ENCODE measurements at places on chromosomes 11 and 22.

DNA sequence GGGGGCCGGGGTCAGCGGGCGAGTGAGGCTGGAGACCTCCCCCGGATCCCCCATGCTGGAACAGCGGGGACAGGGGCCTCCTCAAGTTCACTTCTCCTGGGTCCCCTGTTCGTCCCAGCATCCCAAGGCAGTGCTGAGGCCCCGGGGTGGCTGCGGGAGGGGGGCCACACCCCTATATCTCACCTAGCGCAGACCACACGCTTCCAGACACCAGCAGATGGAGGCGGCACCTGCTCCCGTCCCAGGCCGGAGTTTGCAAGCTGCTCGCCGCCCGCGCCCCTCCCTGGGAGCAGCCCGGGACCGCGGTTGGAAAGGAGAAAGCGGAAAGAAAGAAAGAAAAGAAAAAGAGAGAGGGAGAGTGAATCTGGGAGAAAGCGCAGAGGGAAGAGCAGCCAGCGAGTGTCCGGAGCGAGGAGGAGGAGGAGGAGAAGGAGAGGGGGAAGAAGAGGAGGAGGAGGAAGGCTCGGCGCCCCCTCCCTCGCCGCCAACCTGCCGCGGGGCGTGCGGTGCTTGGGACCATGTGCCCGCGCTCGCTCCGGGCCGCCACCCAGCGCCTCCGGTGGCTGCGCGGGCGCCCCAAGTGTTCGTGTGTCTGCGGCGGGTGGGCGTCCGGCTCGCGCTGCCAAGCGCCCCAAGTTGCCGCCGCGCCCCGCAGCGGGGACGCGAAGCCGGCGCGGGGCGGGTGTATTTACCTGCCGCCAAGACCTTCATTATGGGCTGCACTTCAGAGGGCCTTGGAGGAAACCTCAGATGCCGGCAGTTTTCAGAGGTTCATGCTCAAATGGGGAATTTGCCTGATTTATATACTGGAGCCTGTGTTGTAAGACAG, at the start of gene LIF:
LIF (minus strand) TSS at position 775 of the 829 bp plus-strand sequence; CDS start at position 711, 64 bp downstream.
- DNase-seq = no peak

DNA sequence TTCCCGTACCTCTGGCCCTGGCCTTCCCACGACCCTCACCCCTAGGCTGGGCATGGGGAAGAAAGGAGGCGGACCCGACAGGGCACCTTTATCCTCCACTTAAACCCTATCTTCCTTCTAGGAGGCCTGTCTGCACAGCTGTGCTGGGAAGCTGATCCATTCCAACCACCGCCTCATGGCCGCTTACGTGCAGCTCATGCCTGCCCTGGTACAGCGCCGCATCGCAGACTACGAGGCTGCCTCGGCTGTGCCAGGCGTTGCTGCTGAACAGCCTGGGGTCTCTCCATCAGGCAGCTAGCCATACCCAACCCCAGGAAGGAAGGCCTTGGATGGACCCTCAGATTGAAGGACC, 599 bp downstream of the TIMM10B start:
- DNase-seq = no peak

- DNase-seq = no peak
Measured at GRCh38 chr11:70662691-70663098, 264.4 kb downstream of the CTTN start.

DNA sequence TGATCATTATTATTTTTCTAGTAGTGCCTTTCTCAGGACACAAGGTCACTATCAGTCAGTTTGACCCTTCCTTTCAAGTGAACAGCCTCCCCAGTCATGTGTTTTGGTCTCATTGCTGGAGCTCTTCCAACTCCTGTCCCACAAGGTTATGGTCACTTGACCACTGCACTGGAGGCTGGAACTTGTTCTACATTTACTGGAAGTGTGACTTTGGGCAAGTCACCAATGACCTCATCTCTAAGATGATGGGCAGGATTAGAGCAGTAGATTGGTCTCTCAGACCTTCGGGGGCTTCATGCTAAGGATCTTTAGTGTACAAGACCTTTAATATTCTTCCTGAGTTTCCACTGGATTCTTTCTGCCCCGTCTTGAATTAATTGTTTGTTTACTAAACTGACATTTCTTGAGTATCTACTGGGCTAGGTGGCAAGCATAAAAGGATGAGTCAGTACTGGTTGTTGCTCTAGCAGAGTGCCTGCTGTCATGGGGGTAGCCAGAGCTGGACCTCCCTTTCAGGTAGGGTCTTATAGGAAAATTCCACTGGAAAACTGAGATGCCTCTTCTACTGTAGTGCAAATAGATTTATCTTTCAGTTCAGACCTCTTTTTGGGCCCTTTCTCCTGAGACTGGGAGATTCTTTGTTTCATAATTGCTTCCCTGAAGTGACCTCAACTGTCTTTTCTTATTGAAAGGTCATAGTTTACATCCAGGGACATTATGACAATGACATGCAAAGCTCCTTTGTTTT, 106.8 kb downstream of the GRAMD1B start:
- DNase-seq = no peak

DNA sequence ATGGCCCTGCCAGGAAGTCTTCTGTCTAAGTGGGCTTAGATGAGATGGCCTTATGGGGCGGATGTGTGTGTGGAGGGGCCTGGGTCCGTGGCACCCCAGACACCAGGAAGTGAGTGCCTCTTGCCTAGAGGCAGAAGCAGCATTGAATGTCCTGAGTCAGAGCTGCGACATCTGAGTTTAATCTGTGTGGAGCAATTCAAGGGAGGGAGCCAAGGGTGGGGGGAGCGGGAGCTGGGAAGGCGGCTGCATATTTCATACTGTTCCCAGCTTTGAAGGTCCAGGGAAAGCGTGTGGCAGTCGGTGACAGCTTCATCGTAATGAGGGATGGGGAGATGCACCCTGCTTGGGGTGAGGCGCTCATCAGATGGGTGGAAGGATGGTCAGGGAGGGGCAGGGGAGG, 73.5 kb upstream of the THY1 start:
- no peak for DNase-seq

DNA sequence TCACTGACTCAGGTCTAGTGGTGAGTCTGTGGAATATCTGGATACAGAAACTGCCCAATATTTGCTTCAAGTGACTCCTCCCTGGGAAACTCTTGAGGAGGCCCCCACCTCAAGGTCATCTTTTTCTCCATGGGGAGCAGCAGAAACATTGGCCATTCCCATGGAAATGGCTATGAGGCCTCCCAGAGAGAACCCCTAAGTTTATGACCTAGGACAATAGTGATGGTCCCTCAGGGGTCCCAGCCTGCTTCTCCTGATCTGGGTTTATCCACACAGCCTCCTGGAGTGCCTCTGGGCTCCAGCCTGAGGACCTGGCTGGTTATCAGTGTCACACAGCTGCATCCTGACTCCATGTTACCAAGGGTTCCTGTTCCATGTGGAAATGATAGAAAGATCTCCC, 131.2 kb downstream of the ZNF280B start:
- no peak for DNase-seq

DNA sequence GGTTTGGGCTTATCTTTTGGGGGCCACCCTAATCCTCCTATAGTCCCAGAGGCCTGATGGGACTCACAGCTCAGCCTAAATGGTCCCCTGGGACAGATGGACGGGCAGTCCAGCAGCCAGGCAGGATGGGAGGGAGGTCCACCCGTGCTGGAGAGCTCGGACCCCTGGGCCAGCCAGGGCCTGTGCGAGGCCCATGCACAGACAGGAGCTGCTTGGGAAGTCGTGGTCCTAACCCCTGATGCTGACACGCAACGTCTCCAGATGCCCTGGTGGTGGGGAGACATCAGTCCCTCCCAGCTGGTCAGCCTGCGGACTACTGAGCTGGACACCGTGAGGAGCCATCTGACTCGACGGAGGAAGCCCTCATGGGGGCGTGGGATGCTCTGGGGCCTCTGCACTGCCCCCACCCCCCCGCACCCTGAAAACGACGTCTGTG, 31.2 kb upstream of the MUC5AC start:
- no peak for DNase-seq

DNA sequence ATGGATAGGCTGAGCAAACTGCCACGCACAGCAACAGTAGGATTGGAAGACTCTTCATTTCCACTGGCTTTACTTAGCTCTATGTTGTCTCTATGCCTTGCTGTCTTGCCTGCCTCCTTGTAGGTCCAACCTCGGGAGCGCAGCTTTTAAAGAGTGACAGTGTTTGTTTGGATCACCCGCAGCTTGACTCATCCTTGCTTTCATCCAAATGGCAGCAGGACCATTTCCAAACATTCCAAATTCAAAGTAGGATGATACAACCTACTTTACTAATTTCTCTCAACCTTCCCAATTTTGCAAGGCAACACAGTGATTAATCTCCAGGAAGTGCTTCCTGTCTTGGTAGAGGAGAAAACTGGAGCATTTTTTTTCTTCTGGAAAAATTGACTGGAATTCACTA, at the start of gene MMP3:
MMP3 (minus strand) TSS at position 121 of the 400 bp plus-strand sequence; CDS start at position 58, 63 bp downstream.
- DNase-seq = no peak

GRCh38 chr11:46508360-46508759, 85.5 kb downstream of the AMBRA1 start:
- no peak for DNase-seq

GRCh38 chr22:27989758-27990450, 70.8 kb upstream of the PITPNB start:
- no peak for DNase-seq

- no peak for DNase-seq
Measured at GRCh38 chr11:69817265-69818230, 1.7 kb downstream of the FGF3 start.

- DNase-seq = no peak
Measured at GRCh38 chr11:2827256-2827655, 58.3 kb downstream of the CDKN1C start.

- DNase-seq = no peak
Measured at GRCh38 chr11:66066751-66067150, 3.3 kb upstream of the PACS1 start.

DNA sequence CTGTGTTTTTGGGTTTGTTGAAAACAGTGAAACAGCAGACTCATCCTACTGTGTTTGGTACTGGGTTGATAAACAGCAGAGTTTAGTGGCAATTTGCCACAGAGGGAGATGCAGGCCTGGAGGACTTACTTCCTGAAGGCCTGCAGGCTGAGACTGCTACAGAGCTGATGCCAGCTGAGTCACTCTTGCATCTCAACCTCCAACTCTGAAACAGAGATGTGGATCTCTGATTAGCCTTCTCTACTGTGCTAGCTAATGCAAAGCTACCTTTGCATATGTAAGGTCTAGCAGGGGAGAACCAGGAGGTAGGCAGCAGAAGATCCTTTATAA, 14.3 kb downstream of the ATP5MG start:
- no peak for DNase-seq
